AML-193 (cell line): ENCODE measurements at places on chromosomes 7 and 10.

GRCh38 chr10:110005719-110006118, 2.1 kb upstream of the ADD3 start:
- DNase-seq = no peak

GRCh38 chr10:88082391-88082790, 219.0 kb downstream of the PTEN start:
- no peak for DNase-seq

- peak; percentile 40 for DNase-seq
Observed at GRCh38 chr7:77200542-77200941, 923 bp upstream of the FGL2 start.

DNA sequence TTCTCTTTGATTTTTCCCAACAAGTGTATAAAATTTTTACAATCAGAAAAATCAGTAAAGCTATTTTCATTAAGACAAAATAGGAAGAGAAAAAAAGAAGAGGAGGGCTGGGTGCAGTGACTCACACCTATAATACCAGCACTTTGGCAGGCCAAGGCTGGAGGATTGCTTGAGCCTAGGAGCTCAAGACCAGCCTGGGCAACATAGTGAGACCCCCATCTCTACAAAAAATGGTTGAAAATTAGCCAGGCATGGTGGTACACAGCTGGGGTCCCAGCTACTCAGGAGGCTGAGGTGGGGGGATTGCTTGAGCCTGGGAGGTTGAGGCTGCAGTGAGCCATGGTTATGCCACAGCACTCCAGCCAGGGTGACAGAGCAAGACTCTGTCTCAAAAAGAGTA, 172.3 kb downstream of the AKR1D1 start:
- no peak for DNase-seq

GRCh38 chr10:116891208-116891607, 41.9 kb downstream of the ENO4 start:
- DNase-seq = no peak

DNA sequence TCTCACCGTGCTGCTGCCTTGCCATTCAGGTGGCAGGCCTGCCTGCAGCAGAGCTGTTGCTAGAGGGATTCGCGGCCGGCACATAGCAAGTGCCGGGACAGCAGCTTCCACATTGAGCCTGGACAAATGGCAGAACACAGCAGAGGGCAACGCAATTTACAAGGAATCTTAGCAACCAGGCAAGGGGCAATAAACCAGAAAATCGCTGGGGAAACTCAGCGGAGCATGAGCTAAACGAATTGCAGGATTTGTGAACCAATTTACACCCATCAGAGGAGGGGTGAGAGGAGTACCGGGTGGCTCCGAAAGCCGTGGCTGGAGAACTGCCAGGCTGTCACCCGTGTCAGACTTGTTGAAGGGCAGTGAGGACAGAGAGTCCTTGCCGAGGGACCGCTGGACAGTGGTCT, 58.6 kb upstream of the LOXL4 start:
- no peak for DNase-seq

GRCh38 chr7:103996017-103996551, 6.6 kb upstream of the RELN start:
- DNase-seq = no peak

DNA sequence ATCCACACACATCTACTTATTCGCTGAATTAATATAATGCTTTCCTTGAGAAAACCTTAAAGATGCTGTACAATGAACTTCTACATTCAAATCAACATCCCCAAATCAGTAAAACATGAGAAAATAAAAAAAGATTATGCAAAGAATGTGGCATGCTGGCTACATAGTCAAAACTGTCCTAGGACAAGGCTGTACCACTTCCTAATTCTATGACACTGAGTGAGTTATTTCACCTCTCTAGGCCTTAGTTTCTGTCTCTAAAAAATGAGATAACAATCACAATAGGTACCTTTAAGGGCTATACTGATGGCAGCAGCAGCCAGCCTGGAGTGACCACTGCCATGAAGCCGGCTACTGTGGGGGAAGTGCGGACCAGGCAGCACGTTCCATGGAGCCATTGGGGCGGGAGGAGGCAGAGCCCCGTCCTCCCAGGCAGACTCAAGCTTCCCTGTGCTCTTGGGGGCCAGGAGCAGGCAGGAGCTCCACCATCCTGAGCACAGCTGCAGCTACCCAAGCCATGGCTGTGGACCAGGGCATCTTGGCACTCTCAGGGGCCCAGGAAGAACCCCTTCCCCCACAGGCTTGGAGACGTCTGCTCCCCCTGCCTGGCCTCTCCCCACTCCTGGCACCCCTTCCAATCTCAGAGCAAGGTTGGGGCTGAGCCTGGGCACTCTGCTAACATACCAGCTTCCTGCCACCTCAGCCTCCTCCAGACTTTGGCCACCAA, 110.2 kb downstream of the ELAPOR2 start:
- no peak for DNase-seq

GRCh38 chr10:73836427-73836980, 25.1 kb upstream of the NDST2 start:
- no peak for DNase-seq

DNA sequence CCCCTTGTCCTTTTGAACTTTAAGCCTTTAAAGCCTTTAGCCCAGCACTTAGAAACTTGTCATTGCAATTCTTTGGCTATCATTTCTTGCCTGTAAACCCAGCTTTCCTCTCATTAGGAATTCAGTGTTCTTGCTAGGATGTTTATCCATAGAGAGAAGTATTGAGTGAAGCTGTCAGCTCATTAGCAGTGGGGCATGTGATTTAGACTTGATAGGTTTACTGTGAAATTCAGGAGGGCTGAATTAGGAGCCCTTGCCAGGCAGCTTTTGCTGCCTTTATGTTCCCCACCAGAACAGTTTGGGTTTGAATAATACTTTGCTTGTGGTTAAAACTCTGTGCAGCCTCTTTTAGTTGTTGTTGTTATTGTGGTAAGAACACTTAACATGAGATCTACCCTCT, 39.5 kb downstream of the LHFPL3 start:
- DNase-seq = no peak

DNA sequence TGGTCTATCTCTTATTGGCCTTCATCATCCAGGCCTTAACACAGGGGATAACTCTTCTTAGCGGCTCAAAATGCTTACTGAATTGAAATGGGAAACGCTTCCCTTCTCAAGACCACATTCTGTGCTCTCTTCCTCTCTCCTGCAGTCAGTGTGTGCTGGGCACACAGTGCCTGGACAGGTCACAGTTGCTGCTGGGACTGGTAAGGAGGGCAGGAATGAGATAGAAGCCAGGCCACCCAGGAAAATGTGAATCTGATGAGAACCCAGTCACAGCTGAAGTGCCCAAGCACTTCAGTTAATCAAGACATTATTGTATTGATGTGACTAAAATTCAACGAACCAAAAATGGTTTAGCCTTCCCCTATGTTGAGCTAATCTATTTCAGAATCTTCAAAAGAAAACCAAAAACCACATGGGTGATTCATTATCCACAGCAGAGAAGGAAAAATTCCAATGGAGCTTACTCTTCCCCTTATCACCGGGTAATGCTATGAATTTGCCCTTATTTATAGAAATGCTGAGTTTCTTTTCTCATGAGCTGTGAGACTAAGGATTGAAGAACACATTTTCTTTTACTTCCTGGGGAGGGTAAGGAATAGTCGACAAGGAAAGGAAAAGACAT, 41.2 kb upstream of the PLPP4 start:
- no peak for DNase-seq
